ENCODE measurements at places on chromosomes 2 and 18.
A peak's percentile ranks its signal among the peaks of the same experiment; 100 is the strongest.

- no peak for DNase-seq
These were observed 155.7 kb upstream of the RAB12 start for GRCh38 chr18:8453528-8453927.

GRCh38 chr18:23203891-23204432 lies 68.7 kb downstream of the CABLES1 start:
- no peak for DNase-seq

DNA sequence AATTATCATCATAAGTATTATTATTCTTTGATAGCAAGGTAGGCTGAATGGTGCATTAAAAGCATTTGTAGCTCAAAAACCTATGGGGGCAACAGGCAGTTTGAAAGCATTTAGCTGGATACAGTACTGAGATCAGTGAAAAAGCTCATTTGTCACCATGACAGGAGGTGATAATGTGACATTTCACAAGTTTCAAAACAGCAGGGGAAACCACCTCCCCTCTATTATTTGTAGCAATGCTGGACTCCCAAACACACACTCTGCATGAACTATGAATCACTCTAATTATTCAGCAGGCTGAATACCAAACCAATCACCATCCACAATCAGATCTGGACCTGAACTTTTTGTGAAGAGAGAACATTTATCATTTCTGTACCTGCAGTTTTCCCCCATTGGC lies 63.4 kb downstream of the MYO5B start:
- no peak for DNase-seq

- no peak for DNase-seq
These were observed 339.8 kb downstream of the CYP26B1 start for GRCh38 chr2:71807581-71808451.

DNA sequence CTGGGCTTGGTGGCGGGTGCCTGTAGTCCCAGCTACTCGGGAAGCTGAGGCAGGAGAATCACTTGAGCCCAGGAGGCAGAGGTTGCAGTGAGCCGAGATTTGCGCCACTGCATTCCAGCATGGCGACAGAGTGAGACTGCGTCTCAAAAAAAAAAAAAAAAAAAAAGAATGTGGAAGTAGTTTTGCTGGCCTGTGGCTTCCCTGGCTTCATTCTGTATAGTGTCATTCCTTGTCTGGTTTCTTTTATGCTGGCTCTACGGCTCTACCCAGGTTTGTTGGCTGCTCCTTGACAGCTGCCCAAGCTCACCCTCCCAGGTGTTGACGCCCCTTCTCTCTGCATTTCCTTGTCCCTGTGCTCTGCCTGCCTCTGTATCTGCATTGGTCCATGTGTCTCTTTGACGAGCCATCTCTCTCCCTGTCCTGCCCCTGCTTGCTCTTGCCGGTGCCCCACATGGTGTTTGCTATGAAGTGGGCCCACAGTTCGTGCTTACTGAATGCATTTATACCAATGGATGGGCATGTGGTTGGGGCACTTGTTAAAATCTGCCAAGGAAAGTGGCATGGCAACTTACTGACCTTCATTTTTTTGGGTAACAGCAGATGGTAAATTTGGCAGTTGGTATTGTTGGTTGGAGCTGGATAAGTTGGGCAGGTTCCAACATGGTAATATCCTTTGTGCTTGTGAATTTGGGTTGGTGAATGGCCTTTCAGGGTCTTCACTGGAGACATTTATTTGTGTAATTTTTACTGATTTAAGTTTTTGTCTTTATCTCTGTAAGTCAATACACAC lies 113.9 kb downstream of the MAP4K4 start:
- DNase-seq, result no peak

GRCh38 chr2:63049970-63050333 lies 678 bp upstream of the OTX1 start:
- no peak for DNase-seq

DNA sequence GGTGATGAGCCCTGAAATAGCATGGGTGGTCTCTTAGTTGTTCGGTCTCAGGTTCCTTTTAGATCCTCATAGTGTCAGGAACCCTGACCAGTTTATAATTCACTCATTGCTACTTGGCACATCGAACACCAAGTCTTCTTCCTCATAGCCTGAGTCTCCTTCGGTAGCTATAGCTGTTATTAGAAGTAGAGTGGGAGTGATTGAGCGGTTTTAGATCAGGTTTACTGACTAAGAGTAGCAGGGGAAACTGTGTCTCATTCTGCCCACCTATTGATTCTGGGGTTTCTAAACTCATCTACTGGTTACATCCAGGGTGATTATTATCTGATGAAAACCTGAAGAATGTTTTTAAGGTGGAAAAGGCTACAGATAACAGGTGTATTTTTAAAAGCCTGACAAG lies 114.6 kb downstream of the SETBP1 start:
- no peak for DNase-seq

GRCh38 chr18:78883501-78883900 lies 96.1 kb upstream of the SALL3 start:
- DNase-seq, result no peak

GRCh38 chr2:39451954-39452353 lies 14.9 kb upstream of the MAP4K3 start:
- no peak for DNase-seq

DNA sequence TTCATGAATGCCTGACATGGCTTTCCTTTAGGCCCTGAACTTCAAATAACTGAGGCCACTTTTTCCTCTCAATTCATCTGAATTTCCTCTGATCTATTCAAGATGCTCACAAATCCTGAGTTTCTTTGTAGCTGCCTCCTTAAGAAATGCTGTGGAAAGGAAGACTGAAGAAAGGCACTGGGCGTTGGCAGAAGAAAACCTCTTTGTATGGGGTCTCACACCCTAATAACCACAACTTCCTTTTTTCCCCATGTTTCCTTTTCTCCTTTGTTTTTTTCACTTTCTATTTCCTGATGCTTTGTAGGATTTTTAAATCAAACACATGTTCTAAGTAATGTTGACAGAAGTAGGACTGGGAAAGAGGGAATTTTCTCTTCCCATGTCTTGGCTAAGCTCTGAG lies 447.4 kb downstream of the CMPK2 start:
- DNase-seq, result no peak

- DNase-seq, result no peak
These were observed 76.4 kb upstream of the CDKL4 start for GRCh38 chr2:39320162-39320561.

DNA sequence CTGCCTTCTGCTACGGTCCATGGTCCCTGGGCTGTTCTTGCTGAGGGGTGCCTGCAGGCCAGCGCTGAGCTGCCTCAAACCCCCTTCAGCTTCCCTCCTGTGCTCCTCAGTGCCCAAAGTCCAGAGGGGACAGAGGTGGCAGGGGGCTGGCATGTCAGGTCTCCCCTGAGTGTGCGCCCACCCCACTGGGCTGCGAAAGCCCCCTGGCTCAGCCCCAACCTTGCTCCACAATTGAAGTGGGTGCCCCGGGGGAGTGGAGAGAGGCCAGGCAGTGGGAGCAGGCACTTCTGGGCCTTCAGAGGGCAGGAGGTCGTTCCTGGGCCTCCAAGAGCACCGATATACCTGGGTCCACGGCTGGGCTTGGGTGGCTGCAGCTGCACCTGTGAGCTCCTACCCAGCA lies 548.7 kb upstream of the FAM98A start:
- no peak for DNase-seq

DNA sequence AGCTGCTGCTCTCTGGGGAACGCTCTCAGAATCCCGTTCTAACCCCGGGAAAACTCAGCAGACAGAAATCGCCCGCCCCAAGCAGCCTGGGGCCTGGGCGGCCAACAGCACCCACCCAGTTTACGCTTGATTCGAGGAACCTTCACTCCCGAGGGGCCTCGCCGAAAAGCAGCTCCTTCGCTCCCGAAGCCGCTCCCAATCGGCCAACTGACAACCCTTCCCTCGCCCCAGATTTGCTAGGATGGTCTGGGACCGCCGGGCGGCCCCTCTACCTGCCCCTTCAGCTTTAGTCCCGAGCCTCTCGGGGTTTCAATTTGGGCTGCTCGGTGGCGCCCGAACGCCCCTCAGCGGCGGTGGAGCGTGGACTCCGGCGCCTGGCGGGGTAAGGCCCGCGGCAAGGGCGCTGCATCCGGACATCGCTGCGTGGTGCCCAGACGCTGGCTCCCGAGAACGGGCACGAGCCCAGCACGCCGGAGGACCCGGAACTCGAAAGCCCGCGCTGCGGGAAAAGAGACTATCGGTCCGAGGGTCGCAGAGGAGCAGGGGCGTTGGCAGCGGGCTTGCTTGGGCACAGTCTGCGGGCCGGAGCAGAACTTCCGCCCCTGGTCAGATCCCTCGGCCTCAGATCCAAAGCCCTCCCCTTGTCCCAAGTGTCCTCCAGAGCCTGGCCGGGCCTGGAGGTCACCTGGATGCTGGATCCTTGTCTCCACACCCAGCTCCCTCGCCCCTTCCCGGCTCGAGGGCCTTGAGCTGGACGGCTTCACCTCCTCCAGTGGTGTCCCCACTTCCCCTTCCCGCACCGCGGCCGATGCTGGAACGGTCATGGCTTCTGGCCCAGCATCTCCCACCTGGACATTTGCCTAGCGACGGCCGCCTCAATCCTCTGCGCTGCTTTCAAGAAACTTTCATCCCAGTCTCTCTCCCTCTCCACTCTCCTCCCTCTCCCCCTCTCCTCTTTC lies 3.0 kb upstream of the OTX1 start:
- peak; percentile 51 for DNase-seq

DNA sequence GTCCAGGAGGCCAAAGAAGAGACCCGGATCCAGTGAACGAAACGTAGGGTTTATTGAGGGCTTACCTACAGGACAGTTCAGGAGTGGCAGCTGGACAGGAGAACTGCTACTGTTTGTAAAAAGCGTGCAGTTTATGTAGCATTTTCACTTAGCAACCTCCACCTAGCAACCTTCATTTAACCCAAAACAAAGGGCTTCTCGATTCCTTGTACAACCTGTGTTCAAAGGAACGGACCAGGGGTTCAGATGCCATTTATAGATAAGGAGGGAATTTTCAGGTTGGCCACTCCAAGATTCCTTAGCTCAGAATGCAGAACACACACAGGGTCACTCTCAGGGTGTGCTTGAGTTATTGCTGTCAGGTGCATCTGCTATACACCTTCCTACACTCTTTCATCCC lies 65.1 kb upstream of the YWHAQ start:
- DNase-seq, result no peak

DNA sequence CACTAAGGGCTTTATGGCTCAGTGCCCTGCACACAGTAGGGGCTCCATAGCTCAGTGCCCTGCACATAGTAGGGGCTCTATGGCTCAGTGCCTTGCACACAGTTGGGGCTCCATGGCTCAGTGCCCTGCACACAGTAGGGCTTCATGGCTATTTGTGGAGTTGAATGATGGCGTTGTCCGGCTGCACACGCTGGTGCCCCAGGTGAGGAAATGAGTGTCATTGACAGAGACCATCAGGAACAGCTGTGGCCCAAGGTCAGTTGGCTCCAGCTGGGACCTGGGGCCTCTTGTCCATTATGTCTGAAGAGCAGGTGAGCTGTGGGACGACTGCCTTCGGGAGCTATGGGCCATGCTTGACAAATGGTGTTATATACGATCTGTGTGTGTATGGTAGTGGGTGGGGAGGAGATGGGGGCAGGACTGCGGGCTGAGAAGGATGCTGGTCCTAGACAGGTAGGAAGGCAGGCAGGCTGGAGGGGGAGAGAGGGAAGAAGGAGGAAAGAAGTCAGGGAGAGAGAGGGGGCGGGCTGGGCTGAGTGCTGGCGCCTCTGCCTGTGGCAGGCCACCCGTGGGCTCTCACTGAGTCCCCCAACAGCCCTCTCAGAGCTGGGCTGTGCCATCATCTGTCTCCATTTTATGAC lies 130.6 kb downstream of the CLIP4 start:
- DNase-seq, result peak; percentile 36

DNA sequence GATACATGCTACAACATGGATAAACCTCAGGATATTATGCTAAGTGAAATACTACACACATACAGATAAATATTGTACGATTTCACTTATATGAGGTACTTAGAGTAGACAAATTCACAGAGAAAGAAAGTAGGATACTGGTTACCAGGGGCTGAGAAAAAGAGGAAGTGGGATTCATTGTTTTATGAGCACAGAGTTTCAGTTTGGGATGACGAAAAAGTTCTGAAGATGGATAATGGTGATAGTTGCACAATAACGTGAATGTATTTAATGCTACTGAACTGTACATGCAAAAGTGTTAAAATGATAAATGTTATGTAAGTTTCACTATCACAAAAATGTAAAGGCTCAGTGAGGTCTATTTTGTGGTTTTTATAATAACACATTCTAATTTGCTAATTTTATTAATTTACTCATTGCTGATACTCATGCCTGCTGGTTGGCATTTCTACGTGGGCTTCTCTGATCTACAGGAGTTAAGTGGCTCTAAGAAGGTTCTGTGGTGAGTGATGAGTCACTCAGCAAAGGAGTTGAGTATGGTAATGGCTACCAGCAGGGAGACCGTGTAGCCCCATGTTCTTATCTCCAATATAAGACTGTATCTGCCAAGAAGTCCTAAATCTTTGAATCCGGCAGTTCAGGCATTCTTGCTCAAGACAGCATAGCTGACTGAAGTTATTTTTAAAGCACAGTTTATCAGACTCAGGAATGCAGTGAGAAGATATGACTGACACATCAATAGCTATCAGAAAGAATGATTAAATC lies 41.1 kb downstream of the UPP2 start:
- peak; percentile 96 for DNase-seq

DNA sequence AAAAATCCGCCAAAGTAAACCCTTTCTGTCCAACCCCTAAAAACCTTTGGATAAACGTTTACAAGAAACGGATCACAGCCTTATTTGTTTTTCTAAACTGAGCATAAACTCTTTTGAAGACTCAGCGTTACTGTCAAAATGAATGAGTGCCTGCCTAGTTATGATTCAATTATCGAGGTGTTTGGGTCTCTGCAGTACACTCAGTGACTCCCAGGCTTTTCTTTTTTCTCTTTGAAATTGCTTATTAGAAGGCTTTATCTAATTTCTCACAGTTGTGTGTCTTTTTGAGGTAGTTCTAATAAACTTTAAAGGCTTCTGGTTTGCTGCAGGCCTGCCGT lies 663 bp downstream of the RHBDD1 start:
- no peak for DNase-seq

DNA sequence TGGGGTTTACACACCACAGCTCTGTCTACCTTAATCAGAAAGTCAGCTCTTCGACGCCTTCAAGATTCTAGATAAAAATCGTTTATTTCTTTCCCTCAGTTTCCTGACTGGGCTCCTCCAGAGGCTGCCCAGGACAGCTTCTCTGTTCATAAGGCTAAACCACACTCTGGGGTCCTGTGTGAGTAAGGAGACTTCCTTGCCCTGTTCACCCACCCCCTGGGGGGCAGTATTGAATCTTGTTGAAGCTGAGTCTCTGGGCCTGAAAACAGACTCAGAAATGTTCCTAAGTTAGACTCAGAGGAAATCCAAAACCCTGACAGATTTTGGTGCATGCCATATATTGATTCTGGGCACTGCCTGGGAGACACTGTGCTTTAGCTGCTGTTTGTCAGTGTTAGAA lies 43.0 kb downstream of the G6PC2 start:
- peak; percentile 57 for DNase-seq
